ENCODE measurements at places on chromosomes 1 and 21.

GRCh38 chr21:44869781-44870747 lies 3.4 kb downstream of the PTTG1IP start:
- no peak for DNase-seq

- DNase-seq: no peak
These were observed 9.8 kb downstream of the ECE1 start for GRCh38 chr1:21280482-21280881.

DNA sequence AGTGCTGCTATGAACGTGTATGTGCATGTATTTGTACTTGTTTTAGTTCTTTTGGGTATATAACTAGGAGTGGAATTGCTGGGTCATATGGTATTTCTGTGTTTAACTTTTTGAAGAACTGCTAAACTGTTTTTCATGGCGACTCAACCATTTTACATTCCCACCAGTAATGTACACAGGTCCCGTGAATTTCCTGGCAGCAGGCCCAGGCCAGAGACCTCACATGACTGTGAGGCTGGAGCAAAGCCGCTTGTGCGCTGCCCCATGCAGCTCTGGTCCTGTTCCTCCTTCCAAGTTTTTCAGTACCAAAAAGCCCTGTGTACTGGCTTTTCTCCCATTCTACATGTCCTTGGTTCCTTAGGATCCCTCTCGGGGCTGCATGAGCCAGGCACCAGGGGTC lies 29.6 kb downstream of the ACOT11 start:
- no peak for DNase-seq

- no peak for DNase-seq
These were observed 549.3 kb downstream of the NCAM2 start for GRCh38 chr21:21547368-21547953.

DNA sequence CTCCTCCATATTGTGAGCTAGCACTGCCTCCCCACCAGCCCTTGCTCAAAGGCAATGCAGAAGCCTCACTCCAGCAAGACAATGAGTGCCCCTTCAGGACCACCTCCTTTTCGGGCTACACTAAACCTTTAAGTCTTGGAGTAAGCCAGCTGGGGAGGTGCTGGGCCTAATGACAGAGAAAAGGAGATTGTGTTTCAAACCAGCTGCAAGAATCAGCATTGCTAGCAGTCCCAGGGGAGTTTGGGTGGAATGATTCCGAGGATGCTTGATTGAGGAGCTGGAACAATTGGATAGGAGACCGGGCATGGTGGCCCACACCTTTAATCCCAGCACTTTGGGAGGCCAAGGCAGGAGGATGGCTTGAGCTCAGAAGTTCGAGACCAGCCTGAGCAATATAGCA lies 54.1 kb upstream of the GPR37L1 start:
- no peak for DNase-seq

DNA sequence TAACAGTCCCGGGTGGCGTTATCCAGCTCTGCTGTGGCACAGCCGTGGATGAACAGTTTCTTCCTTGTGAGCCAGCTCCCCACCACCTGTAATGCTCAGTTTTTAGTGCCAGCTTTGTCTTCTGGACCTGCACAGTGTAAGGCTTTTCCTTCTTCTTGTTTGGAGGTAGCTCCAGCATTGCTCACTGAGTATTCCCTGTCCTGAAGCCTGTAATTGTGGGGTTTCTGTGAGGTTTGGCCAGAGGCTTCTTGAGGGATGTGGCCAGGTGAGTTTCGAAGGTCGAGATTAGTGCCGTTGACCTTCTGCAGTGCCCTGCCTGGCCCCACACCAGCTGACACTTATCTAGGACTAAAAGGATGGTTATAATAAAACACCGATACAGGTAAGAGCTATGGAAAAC lies 75.0 kb downstream of the PBX1 start:
- no peak for DNase-seq

DNA sequence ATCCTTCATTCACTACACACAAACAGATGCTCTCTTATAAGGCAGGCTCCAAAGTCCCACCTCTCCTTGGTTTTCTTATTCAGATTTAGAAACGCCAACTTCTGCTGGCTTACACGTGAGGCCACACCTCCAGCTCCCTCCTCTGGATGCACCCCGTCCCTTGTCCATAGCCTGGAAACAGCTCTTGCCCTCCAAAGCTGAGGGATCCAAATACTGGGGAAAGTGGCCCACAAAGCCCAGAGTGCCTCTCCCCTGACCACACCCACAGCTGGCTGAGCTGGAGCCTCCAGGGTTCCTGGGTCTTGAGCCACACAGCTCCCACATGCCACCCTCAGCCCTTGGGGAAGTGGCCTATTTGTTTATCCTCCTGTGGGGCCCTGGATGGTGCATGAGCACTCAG lies 4.5 kb downstream of the LAD1 start:
- no peak for DNase-seq

DNA sequence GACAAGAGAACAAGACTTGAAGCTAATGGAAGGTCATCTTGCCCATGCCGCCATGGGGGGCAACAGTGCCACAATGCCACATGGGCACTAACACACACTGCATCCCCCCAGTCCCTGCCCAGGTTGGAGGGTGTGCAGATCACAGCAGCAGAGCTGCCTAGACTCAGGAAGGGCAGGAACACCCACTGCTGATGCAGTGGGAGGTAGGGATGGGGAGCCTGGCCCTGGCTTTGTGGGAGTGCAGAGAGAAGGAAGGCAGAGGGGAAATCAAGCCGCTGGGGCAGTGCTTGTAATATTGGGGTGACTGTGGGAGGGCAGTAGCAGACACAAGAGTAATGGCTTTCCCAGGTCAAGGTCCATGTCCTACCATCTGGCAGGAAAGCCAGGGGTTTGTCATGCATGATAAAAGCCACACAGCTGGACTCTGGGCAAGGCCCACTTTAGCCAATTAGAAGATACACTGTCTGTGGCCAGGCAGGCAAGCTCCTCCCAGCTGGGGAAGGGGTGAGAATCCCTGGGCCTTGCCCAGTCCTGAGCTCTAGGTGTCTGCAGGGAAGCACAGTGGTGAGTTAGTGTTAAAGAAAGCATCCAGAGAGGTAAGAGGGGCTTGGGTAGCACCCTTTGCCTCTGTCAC lies 25.4 kb upstream of the MEF2D start:
- no peak for DNase-seq

DNA sequence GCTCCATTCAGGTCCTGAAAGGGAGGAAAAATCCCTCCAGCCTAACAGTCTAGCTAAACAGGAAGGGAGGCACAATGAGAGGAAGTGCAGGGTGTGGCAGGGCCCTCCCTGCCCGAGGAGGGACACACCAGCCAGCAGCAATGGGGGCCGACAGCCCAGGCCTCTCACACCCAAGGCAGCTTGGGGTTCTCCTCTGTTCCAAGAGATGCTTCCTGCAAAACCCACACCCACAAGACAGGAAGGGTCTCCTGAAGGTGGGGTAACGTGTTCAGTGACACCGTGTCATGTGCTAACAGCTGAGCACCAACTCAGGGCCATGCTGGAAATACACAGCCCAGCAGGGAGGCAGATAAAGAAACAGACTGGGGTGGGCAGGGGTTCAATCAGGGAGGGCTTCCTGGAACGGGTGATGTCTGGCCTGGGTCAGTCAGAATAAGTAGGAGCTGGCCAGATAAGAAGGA lies 10.2 kb downstream of the ECE1 start:
- DNase-seq: no peak

DNA sequence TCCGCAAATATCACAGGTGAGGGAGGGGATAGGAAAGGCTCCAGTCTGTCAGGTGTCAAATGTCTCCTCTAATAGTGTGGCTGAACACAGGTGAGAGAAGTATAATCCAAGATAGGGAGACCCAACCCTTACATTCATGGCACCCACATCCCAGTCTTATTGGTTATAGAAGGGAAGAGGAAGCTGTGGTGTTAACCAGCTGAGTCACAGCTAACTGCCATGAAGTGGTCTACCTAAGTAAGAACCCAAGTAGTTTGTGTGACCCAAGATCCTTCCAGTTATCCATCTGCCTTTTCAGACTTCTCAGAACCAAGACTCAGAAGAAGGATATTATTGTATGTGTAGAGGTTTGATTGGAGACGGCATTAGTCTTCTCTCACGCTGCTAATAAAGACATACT lies 37.1 kb downstream of the DDAH1 start:
- DNase-seq: no peak

DNA sequence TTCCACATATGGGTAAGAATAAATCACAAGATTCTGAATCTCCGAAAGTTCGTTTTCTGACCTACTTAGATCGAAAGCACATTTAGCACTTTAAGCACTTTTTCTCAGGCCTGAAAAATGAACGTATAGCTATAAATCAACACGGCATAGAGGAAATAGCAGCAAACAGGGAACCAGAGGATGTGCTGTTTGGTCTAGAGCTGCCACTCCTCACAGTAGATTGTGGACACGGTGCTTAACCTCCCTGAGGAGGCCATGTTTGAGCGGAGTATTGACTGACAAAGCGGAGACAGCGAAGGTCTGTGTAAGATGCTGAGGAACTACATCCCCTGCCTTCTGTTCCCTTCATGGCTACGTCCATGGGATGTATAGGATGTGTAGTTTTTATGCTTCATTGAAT lies 452.8 kb upstream of the NCAM2 start:
- no peak for DNase-seq

- DNase-seq: no peak
These were observed 71.2 kb downstream of the LHX4 start for GRCh38 chr1:180301135-180301742.

DNA sequence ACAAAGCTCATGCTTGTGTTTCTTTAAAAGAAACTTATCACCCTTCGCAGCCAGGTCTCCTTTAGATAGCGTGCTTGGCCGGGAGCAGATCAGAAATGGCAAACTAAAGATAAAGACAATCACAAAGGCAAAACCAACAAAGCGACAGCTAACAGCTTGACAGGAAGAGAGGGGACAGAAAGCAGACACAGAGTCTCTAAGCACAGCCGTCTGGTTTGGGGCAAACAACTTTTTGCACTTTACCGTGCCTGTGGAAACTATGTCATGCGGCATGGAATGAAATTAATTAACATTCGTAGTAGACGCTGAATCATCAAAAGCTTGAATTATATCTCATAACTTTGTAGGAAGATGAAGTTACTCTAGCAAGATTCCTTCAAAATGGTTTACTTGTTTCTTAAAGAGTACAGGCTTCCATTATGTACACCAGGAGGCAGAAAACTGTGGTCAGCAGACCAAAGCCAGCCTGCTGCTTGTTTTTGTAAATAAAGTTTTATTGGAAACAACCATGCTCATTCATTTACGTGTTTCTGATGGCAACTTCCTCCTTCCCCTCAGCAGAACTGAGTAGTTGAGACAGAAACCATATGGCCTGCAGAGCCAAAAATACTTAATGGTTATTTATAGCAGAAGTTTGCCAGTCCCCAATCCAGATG lies 183.2 kb downstream of the KIF26B start:
- no peak for DNase-seq

DNA sequence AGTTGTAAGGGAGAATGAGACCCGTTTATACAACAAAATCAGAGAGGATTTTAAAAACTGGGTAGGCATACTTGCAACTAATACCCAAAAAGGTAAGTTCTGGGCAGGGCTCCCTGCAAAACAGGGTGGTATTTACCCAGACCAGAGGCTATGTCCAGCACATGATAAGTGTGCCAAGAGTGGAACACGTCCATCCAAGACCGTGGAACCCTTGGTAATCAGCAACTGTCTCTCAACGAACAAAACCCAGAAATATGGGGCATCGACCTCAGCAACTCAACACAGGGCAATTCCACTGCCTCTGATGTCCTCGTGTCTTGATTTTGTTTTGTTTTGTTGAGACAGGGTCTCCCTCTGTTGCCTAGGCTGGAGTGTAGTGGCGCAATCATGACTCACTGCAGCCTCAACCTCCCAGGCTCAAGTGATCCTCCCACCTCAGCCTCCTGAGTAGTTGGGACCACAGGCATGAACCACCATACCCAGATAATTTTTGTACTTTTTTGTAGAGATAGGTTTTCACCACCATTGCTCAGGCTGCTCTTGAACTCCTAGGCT lies 26.7 kb upstream of the MX1 start:
- no peak for DNase-seq

DNA sequence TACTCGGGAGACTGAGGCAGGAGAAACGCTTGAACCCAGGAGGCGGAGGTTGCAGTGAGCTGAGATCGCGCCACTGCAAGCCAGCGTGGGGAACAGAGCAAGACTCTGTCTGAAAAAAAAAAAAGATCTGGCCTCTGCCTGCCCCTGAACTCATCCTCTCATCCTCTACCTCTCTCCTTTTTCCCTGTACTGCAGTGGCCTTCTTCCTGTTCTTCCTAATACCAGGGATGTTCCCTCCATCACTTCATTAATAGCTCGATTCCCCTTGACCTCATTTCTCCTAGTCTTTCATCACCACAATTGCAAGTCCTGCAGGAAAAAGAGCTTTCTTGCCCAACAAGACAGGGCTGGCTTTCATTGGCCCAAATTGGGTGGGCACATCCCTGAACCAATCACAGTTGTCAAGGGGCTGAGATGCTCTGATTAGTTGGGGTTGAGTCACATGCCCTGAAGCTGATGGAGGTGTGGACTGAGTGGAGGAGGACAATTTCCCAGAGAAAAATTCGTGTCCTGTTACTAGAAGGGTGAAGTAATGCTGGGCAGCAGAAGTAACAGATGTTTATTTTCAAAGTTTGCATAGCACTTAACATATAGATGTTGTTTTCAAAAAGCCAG lies 86.8 kb upstream of the PUM1 start:
- DNase-seq: no peak

- DNase-seq: no peak
These were observed 9.6 kb upstream of the SH2D1B start for GRCh38 chr1:162421258-162422164.

DNA sequence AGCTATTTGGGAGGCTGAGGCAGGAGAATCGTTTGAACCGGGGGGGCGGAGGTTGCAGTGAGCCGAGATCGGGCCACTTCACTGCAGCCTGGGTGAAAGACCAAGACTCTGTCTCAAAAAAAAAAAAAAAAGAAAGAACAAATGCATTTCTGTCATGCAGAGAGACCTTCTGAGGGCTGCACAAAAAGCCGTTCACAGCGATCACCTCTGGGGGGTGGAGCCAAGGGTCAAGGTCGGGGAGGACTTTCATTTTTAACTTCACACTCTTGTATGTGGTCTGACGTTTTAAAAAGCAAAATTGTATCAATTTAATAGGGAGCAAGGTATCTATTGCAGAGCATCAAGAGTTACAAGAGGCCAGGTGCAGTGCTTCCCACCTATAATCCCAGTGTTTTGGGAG lies 26.6 kb upstream of the CLDN14 start:
- no peak for DNase-seq

- DNase-seq: no peak
These were observed 115.7 kb downstream of the RGL1 start for GRCh38 chr1:183920651-183921050.

- no peak for DNase-seq
These were observed 16.0 kb downstream of the SH3BGR start for GRCh38 chr21:39467746-39468145.

- no peak for DNase-seq
These were observed 128.4 kb downstream of the HIVEP3 start for GRCh38 chr1:41790351-41790750.

DNA sequence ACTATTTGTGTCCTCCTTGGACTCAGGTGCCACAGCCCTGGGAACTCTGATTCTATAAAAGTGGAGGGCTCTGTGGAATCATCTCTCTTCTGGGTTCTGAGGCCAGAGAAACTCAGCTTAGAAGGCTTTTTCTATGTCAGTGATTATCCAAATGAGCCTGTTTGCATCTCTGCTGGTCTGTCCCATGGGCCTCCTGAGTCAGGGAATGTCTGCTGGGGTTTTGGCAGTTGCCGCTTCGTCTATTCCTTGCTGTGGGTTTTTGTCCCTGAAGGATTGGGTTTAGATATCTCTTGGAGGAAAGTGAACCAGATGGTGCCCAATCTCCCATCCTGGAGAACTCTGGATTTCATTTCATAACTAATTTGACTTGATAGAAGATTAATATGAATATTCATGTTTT lies 297.6 kb downstream of the HHAT start:
- DNase-seq: no peak
